ENCODE measurements at places on chromosomes 4 and X. TPM values are rescaled to one million over a fixed set of nuclear protein-coding genes. Genes with fewer than 3 reads are reported as not detected.

GRCh38 chrX:2781698-2782097 is 29.9 kb downstream of the XG start:
- DNase-seq: no peak

POLN gene
- 0.59 TPM for total RNA-seq

IRF2 gene
- total RNA-seq: 24.9 TPM

ANOS1 gene
- not detected for total RNA-seq
